ENCODE measurements at places on chromosomes 5 and 9. TPM values are rescaled to one million over a fixed set of nuclear protein-coding genes. Genes with fewer than 3 reads are reported as not detected.

OLFM1 gene
- 23.4 TPM for polyA plus RNA-seq

CHMP5 gene
- polyA plus RNA-seq: 52.3 TPM

LCNL1 gene
- 0.15 TPM for polyA plus RNA-seq

PPP2R2B gene
- polyA plus RNA-seq: 0.15 TPM

TRIM7 gene
- 1.2 TPM for polyA plus RNA-seq

EQTN gene
- not detected for polyA plus RNA-seq

C1QTNF2 gene
- 0.62 TPM for polyA plus RNA-seq

LCP2 gene
- 127 TPM for polyA plus RNA-seq

CAMK4 gene
- polyA plus RNA-seq: 0.18 TPM

BTNL3 gene
- 1.8 TPM for polyA plus RNA-seq

ACO1 gene
- 12.5 TPM for polyA plus RNA-seq

CDC20B gene
- polyA plus RNA-seq: 0.42 TPM

ELAVL2 gene
- polyA plus RNA-seq: 0.02 TPM

BTNL9 gene
- polyA plus RNA-seq: 54.5 TPM

F12 gene
- 1.7 TPM for polyA plus RNA-seq

CDO1 gene
- polyA plus RNA-seq: 5.4 TPM

LCN9 gene
- polyA plus RNA-seq: not detected

HMHB1 gene
- polyA plus RNA-seq: not detected

ADGRV1 gene
- polyA plus RNA-seq: 3.6 TPM

FBXO4 gene
- polyA plus RNA-seq: 19.3 TPM

DOK3 gene
- 22.0 TPM for polyA plus RNA-seq

ALDH1A1 gene
- 168 TPM for polyA plus RNA-seq

All from lung (tissue), 17 donors.